Right lung (tissue), 10 donors: ENCODE measurements at places on chromosomes 11 and 22. TPM values are rescaled to one million over a fixed set of nuclear protein-coding genes. Genes with fewer than 3 reads are reported as not detected.

Gene ABCC8
- 8.5 TPM for polyA plus RNA-seq

Gene PRAME
- polyA plus RNA-seq, result not detected

Gene ANGPTL5
- polyA plus RNA-seq, result not detected

Gene SIRT3
- polyA plus RNA-seq, result 24.6 TPM

Gene PGA4
- polyA plus RNA-seq, result 0.21 TPM

Gene APOA4
- not detected for polyA plus RNA-seq

Gene CCDC87
- polyA plus RNA-seq, result 0.18 TPM

Gene KRTAP5-10
- polyA plus RNA-seq, result 0.21 TPM

Gene TRIM51
- not detected for polyA plus RNA-seq

Gene RASD2
- polyA plus RNA-seq, result 1.1 TPM

Gene MS4A7
- 13.9 TPM for polyA plus RNA-seq
